Parietal lobe (tissue), 2 donors: ENCODE measurements at places on chromosomes 16 and 17. TPM values are rescaled to one million over a fixed set of nuclear protein-coding genes. Genes with fewer than 3 reads are reported as not detected.

Gene KRT25
- not detected for total RNA-seq

Gene TOM1L2
- total RNA-seq = 49.1 TPM

Gene CXCL16
- total RNA-seq = 0.63 TPM

Gene KRTAP4-5
- total RNA-seq = not detected

Gene C17orf67
- total RNA-seq = 1.3 TPM
